ENCODE measurements at places on chromosomes 2 and 18.

DNA sequence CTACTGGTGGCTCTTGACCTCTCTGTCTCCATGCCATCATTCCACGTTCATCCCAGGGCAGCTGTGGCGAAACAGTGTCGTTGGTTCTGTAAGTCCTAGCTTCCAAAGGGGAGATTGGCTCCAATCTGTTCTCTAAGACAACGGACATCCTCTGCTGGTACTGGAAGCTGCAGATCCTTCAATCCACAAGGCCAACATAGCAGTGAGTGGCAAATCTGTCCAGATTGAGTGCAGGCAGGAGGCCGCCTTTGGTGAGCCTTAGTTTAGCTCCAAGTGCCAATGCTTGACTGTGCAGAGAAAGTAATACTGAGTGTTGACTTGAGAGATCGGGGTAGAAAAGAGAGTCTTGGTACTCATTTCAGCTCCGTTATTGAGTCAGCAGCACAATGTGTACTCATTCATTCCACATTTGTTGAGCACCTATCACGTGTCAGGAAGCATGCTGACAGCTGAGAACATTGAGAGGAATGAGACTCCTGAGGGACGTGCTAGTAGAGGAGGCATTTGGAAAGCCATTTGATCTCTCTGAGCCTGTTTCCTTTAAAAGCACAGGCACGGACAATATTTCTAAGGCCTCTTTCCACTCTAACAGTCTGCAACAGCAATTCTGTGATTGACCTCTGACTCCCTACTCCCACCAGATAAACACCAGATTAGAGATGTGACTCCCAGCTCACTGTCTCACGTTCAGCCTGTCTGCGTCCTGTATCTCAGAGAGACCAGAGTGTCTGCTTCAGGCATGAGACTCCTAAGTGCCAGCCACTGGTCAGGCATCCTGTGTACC is 306.0 kb downstream of the CLIP4 start:
- no peak for DNase-seq

DNA sequence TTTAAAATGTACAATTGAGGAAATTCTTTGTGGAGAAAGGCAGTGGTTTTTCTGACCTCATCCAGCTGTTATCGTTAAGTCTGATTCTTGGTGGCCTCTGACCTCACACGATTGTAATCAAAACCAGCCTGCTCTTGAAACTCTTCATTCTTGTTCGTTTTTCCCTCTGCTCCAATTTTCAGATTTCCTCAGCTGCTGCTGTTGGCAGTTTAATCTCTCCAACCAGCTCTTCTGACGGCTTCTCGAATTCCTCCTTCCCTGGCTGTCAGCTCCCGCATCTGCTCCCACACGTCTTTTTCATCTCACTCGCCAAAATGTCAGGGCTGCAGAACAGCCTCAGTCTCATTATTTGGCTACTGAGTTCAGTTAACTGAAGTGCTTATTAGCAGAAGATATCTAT is 136.1 kb downstream of the DCDC2C start:
- DNase-seq: peak; percentile 73

GRCh38 chr2:120829633-120830025 is 94.0 kb downstream of the GLI2 start:
- DNase-seq: no peak

DNA sequence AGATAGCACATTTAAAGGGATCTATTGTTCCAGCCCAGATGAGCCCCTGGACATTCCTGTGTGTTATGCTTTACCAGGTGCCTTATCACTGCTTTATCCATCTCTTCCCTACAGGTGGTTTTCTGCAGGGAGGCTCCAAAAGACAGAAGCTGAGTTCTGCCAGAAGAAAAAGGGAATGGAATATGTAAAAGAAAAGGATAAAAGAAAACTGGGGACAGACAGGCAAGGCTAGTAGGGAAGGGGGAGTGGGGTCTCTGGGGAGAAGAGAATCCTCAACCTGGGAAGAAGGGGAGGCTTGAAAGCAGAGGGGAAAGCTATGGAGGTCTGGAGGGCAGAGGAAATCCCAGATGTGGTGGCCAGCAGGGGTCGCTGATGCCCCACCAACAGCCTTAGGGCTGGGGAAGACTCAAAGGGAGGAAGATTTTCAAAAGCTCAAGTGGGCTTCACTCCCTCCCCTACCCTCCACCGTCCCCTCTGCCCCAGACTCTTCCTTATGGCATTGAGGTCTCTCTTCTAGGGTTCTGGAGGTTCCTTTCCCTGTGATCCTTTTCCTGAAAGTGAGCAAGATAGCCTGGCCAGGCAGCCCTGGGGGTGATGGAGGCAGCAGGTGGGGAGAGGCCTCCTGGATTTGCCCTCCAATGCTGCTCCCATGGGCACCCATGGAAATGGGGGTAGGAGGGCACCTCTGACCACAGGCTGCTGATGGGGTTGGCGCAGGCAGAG is 178.1 kb upstream of the PKDCC start:
- DNase-seq: peak; percentile 86

DNA sequence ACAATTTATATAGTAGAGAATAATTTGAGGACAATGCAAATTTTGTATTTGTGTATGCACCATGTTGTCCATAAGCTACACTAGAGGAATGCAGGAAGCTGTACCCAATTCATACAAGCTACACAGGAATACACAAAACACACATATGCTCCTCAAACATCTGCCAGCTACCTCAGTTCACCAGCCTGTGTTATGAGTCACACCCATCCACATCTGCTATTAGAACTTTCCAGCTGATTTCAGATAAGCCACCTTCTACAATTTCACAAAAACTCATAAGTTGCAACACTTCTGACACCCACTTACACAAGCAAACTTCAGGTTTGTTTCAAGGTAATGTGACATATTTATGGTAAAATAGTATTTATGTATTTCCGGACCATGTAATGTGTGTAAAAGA is 438.9 kb downstream of the SATB2 start:
- DNase-seq: no peak

DNA sequence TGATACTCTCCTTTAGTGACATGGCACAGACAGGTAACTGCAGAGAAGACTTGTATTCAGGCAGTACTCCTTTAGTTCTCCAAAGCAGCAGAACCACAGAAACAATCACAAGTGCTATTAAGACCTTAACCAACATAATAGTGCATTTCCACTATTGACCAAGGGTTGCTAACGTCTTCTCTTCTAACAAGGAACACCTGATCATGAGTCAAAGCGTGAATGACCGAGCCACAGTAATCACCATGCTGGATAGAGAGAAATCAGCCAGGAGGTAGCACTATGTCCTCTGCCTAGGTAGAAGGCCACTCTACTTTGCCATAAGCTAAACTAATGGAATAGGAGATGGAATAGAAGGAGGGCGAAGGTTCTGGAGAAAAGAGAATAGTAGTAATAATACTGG is 161.0 kb downstream of the ANKRD44 start:
- DNase-seq: no peak

DNA sequence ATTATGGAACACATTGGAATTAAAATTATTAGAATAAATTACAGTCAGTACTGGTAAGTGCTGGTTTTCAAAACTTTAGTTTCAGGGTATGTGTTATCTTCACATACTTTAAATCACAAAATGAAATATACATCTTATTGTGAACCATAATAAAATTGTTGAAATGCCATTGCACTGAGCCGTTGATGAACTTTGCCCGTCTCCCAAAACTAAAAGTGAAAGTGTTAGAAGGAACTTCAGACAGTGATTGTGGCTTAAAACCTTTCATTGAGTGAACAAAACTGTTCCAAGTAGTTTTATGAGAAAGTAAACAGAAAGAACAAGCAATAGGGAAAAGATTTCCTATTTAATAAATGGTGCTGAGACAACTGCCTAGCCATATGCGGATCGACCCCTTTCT is 811.6 kb downstream of the PLCL1 start:
- no peak for DNase-seq

GRCh38 chr18:9612977-9613376 is 1.4 kb downstream of the PPP4R1 start:
- DNase-seq: no peak

DNA sequence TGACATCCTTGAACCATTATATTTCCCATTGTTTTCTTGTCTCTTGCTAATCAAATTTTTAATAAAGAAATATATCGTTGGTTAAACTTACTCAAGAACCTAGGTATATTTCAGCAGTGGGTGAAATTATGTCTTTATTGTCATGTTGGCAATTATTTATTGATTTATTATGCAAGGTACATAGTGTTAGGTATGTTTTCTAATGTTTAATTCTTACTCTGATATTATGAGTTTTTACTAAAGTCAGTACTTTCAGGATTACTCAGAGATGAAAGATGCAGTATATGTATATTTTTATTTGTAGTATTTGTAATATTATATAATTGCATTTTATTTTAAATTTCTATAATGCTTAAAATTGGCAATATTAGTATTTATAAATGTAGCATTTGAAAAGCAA is 46.9 kb downstream of the PSMD14 start:
- DNase-seq: no peak

- DNase-seq: no peak
Observed at GRCh38 chr2:217407362-217407761, 547.5 kb upstream of the TNP1 start.

- DNase-seq: no peak
Observed at GRCh38 chr2:7736646-7737305, 819.6 kb downstream of the RNF144A start.

DNA sequence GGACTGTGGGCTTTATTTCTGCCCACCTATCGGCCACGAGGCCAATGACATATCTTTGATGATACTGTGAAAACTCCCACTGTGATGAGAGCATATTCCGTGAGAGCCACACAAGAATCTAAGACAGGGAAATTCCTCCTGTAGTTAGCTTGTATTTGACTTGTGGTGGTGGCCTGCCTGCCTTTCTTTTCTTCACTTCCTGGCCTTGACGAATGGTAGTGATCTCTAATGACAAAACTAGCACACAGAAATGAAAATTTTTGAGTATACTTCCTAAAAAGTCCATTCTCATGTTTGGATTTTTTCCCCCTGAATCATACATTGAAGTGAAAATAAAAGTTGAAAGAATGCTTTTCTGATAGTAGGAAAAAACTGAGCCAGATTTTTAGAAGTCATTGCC is 94.4 kb downstream of the MGAT5 start:
- no peak for DNase-seq

DNA sequence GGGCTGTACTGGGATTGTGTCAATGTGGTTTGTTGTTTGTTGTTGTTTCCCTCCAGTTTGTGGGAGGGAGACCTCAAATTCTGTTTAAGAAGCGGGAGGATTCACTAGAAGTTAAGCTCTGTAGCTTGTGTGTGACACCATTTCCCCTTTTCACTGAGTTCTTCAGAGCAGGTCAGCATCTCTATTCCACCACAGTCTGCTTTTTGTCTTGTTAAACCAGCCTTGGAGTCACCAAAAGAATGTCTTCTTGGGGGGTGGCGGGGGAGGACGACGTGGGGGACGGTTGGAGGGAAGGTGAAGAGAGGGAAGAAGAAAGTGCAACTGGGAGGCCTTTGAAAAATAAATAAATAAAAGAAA is 2.3 kb upstream of the BCL11A start:
- no peak for DNase-seq

DNA sequence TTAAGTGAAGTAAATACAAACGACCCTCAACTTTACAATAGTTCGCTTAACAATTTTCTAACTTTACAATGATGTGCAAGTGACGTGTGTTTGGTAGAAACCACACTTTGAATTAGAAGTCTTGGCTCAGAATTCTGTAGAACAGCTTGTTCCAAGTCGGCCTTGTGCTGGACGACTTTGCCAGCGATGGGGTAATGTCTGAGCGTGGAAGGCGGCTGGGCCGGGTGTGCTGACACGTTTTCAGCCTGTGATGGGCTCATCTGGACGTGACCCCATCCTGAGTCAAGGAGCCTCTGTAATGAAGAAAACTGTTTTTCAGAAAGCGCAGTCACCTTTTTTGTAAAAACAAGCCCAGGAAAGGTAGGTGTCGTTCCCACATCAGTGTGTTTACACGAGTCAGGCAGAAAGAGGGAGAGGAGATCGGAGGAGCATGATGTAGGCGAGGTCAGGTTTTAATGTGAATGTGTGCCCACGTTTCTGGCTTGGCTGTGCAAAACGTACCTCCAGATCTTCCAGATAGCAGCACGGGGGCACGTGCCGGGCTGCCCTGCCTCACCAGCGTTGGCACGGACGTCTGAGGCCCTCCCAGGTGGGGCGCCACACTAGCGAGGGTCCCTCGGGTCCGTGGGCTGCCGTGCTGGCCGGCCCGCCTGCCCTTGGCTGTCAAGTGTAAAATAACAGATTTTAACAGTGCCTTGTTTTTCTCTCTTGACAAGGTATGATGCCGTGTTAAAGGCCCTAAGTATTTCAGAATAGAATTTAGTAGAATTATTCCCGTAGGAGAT is 54.6 kb downstream of the CTDP1 start:
- no peak for DNase-seq
